Calu3 (cell line): ENCODE measurements at places on chromosomes 6 and 20. TPM values are rescaled to one million over a fixed set of nuclear protein-coding genes. Genes with fewer than 3 reads are reported as not detected.

Gene FRMD1
- total RNA-seq, result not detected in 2 replicates

Gene CCDC170
- total RNA-seq, result 0.26 TPM in 1 of 2 replicates, not detected in the other

Gene MYB
- total RNA-seq, result 1.5 and 3.1 TPM in 2 replicates

GRCh38 chr20:40663991-40664880, 24.8 kb downstream of the MAFB start:
- peak; percentile 80 for DNase-seq
- peaks cover 9% of the 10 kb centered on the region for H3K4me1 ChIP-seq
- peaks cover 23% of the 10 kb centered on the region for H3K27me3 ChIP-seq
- H3K4me3 ChIP-seq, result no peak overlapping the region
- no peak overlapping the region for H3K27ac ChIP-seq
- H3K36me3 ChIP-seq, result no peaks in the 10 kb centered on the region

DNA sequence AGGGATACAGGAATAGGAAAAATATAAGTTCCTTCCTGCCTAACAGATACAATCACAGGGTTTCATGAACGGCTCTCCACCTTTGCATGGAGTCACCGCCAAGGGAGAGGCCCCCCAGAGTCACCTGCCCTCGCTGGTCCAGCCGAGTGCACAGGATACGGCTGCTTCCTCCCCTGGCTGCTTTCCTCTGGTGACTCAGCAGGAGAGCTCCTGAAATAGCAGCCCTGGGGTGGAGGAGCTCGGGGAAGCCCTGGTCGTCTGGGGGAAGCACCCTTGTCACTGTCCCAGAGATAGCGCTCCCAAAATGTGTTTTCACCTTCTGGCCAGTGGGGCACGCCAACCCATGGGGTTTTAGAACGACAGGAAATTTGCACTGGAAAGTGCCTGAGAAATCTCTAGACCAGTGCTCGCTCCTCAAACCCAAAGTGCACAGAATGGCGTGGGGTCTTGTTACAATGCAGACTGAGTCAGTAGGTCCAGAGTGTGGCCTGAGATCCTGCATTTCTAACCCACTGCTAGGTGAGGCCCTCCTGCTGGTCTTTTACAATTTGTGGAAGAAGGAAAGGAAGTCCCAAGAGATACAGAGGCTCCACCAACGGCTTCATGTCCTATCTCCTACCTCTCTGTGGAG, 35.9 kb upstream of the FAM50B start:
- H3K27me3 ChIP-seq, result no peaks in the 10 kb centered on the region
- DNase-seq, result peak; percentile 39
- H3K4me1 ChIP-seq, result peaks cover 13% of the 10 kb centered on the region
- no peak overlapping the region for H3K4me3 ChIP-seq

Gene NOX3
- not detected in 2 replicates for total RNA-seq

DNA sequence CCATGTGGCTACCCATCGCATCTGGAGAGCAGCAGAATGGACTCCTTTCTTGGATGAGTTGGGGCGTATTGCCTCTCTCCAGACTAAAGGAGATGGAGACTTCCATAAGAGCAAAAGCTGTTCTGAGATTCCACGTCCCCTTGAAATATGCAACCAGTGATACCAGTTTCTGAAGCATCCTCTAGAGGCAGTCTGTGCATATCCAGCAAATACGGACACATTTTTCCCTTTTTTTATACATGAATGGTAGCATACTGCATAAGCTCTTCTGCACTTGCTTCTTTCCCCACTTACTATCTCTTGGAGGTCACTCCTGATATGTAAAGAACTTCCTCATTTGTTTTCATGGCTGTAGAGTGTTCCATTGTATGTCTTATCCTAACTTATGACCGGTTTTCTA, 34.6 kb downstream of the TAF8 start:
- H3K36me3 ChIP-seq, result peaks cover 17% of the 10 kb centered on the region
- H3K4me3 ChIP-seq, result no peak overlapping the region
- H3K27me3 ChIP-seq, result no peaks in the 10 kb centered on the region
- no peak overlapping the region for H3K27ac ChIP-seq

DNA sequence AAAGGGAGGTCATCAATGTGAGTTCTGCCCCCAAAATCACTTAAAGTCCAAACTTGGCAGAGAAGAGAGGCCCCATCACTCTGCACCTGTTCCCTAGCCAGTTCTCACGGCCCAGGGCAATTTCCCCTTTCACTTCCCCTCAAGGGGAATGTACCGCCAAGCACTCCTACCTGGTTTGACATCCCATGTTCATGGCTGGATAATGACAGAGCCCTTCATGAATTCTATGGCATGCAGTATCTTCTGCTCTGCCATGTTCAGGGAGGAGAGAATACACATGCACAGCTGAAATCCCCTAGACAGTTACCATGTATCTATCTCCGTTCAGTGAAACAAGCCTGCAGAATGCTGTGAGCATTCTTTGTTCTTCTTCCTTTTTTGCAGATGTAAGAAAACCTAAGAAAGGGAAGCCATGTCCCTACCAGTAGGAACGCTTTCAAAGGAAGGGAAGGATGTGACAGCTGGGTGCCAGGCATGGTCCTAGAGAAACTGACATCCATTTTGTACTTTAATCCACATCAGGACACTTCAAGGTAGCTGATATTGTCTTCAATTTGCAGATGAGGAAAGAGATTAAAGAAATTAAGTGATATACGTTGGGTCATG, 79.8 kb upstream of the ARID1B start:
- DNase-seq, result no peak
- H3K27ac ChIP-seq, result no peak overlapping the region
- peaks cover 5% of the 10 kb centered on the region for H3K36me3 ChIP-seq
- peaks cover 9% of the 10 kb centered on the region for H3K27me3 ChIP-seq

DNA sequence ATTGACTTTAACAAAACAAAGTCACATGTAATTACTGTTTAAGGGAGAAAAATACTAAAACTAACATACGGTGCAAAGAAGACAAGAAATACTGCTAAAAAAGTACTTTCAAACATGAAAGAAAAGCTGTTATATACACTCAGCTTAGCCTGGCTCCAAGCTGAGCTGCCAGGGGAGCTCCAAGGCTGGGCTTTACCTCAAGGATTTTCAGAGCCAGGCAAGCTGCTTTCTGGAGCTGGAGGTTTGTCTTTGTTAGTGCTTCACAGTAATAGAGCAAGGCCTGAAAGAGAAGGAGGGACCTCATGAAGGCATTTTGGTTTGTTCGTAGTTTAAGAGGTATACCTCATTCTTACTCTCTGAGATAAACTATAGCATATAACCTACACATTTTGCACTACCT, 19.6 kb upstream of the ARMH2 start:
- no peak for DNase-seq
- H3K27me3 ChIP-seq, result no peaks in the 10 kb centered on the region
- H3K36me3 ChIP-seq, result no peaks in the 10 kb centered on the region
- peaks cover 8% of the 10 kb centered on the region for H3K4me1 ChIP-seq
- H3K27ac ChIP-seq, result no peak overlapping the region

Gene KCNK16
- total RNA-seq, result not detected in 2 replicates

DNA sequence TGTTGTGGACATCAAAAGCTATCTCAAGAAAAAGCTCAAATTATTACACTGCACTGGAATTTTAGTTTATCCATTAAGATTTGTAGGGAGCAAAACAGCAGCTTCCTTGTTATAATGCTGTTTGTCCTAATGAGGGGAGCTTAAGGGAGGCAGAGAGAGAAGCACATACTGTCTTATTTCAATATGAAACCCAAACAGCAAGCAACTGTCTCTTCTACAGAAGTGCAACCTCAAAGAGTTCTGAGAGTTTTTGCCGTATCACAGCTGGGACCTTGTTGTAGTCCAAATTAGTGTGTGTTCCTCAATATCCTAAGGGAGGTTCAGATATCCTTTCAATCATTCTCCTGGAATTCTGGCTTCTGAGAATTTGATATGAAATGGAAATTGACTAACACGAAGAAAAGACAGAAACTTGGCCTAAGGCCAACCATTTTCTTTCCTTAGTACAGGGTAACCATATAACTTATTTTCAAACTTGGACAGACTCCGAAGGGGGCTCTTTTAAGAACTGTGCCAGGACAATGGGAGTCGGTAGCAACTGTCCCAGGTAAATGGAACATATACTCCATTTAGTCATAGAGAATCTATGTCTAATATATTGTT, 149.3 kb upstream of the CCN2 start:
- no peaks in the 10 kb centered on the region for H3K36me3 ChIP-seq
- no peak for DNase-seq
- H3K27ac ChIP-seq, result peak overlapping the region; percentile 64
- H3K4me1 ChIP-seq, result peaks cover 22% of the 10 kb centered on the region
- H3K27me3 ChIP-seq, result no peaks in the 10 kb centered on the region
- H3K4me3 ChIP-seq, result no peak overlapping the region

GRCh38 chr20:6780433-6781190, 13.1 kb downstream of the BMP2 start:
- no peaks in the 10 kb centered on the region for H3K36me3 ChIP-seq
- no peak for DNase-seq
- no peak overlapping the region for H3K27ac ChIP-seq
- no peaks in the 10 kb centered on the region for H3K27me3 ChIP-seq
- H3K4me3 ChIP-seq, result no peak overlapping the region
- H3K4me1 ChIP-seq, result peaks cover 7% of the 10 kb centered on the region

Gene SAMD5
- 0.76 TPM in 1 of 2 replicates, not detected in the other for total RNA-seq

Gene OLIG3
- total RNA-seq, result not detected in 2 replicates

GRCh38 chr6:149478631-149479314, 6.0 kb downstream of the ZC3H12D start:
- no peak overlapping the region for H3K4me3 ChIP-seq
- no peaks in the 10 kb centered on the region for H3K36me3 ChIP-seq
- DNase-seq, result no peak
- H3K4me1 ChIP-seq, result no peaks in the 10 kb centered on the region
- peaks cover 14% of the 10 kb centered on the region for H3K27me3 ChIP-seq
- no peak overlapping the region for H3K27ac ChIP-seq

GRCh38 chr6:842141-842540, 149.2 kb upstream of the EXOC2 start:
- DNase-seq, result no peak
- H3K36me3 ChIP-seq, result no peaks in the 10 kb centered on the region
- H3K4me1 ChIP-seq, result no peaks in the 10 kb centered on the region
- H3K27me3 ChIP-seq, result no peaks in the 10 kb centered on the region
- no peak overlapping the region for H3K4me3 ChIP-seq

DNA sequence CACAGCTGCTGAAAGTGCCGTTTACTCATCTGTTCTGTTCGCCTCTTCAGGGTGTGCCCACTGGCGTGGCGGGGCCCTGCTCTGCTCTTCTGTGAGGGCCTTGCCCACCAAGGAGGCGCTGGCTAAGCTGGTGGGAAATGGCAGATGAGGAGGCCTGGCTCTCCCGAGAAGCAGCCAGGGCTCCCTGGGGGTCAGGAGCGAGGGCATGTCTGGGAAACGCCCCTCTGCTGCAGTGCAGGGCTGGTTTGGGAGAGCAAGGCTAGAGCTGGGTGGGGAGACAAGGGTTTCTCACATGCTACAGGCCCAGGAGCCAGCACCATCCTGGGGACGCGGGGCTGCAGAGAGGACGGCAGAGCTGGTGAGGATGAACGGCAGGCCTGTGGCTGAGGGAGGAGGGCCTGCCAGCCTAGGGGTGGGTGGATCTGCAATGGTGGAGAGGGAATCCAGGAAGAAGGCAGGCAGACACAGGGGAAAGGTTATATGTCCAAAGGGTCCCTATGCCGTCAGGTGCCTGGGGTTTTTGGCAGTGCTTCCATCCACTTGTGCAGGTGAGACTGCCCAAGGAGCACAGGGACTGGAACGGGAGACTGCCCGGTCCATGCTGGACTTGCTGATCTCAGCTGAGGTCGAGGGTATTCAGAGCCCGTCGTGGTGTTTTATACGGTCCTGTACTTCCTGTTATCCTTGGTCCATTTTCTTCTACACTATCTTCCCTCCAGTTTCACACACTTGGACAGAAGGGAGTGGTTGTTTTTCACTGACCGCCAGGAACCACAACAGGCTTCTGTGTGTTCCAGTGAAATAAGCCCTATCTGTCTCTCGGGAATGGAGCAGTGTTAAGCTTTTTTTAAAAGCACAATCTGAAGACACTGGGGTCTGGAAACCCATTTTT, 119.2 kb downstream of the SYCP2 start:
- H3K36me3 ChIP-seq, result no peaks in the 10 kb centered on the region
- H3K4me1 ChIP-seq, result no peaks in the 10 kb centered on the region
- peaks cover 13% of the 10 kb centered on the region for H3K27me3 ChIP-seq
- no peak for DNase-seq
- no peak overlapping the region for H3K4me3 ChIP-seq

- H3K4me1 ChIP-seq, result no peaks in the 10 kb centered on the region
- no peak overlapping the region for H3K4me3 ChIP-seq
- H3K36me3 ChIP-seq, result peaks cover 9% of the 10 kb centered on the region
- no peak overlapping the region for H3K27ac ChIP-seq
Observed at GRCh38 chr6:168367285-168367751, 47.7 kb upstream of the DACT2 start.

Gene MAP1LC3A
- total RNA-seq, result 0.78 and 0.95 TPM in 2 replicates

DNA sequence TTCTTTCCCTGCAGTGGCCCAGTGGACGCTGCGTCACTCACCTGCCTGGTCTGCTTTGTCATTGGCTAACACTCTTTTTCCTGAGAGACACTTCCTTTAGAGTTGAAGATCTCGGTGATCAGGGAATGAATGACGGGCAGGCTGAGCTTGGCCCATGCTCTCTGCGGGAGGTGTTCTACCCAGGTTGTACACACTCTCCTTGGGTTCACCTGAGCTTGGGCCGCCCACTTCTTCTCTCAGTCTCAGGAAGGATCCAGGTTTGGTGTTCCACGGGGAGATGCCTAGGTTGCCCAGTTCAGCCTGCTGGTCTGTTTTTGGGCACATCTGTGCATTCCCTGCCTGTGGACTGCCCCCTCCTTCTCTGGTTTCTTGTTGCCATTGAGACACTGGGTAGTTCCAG, 66.7 kb upstream of the SLC22A1 start:
- DNase-seq, result no peak
- no peak overlapping the region for H3K4me3 ChIP-seq
- no peaks in the 10 kb centered on the region for H3K4me1 ChIP-seq

Gene OPRM1
- not detected in 2 replicates for total RNA-seq

- no peaks in the 10 kb centered on the region for H3K4me1 ChIP-seq
- no peak overlapping the region for H3K4me3 ChIP-seq
- H3K27me3 ChIP-seq, result no peaks in the 10 kb centered on the region
- H3K27ac ChIP-seq, result no peak overlapping the region
- no peak for DNase-seq
Observed at GRCh38 chr6:107443608-107444267, 15.6 kb downstream of the PDSS2 start.

- H3K4me1 ChIP-seq, result peaks cover 12% of the 10 kb centered on the region
- no peak overlapping the region for H3K27ac ChIP-seq
- no peaks in the 10 kb centered on the region for H3K27me3 ChIP-seq
- no peaks in the 10 kb centered on the region for H3K36me3 ChIP-seq
- no peak for DNase-seq
Observed at GRCh38 chr6:133408132-133408531, 167.0 kb downstream of the EYA4 start.

- H3K4me3 ChIP-seq, result no peak overlapping the region
- DNase-seq, result no peak
- no peak overlapping the region for H3K27ac ChIP-seq
- no peaks in the 10 kb centered on the region for H3K36me3 ChIP-seq
- H3K27me3 ChIP-seq, result no peaks in the 10 kb centered on the region
- H3K4me1 ChIP-seq, result no peaks in the 10 kb centered on the region
Observed at GRCh38 chr6:1347161-1347560, 35.3 kb downstream of the FOXQ1 start.
